ENCODE measurements at places on chromosomes 2 and 18.

GRCh38 chr2:233436191-233436581, 81.9 kb downstream of the DGKD start:
- no peak for DNase-seq

GRCh38 chr2:210623506-210623905, 67.1 kb downstream of the CPS1 start:
- no peak for DNase-seq

DNA sequence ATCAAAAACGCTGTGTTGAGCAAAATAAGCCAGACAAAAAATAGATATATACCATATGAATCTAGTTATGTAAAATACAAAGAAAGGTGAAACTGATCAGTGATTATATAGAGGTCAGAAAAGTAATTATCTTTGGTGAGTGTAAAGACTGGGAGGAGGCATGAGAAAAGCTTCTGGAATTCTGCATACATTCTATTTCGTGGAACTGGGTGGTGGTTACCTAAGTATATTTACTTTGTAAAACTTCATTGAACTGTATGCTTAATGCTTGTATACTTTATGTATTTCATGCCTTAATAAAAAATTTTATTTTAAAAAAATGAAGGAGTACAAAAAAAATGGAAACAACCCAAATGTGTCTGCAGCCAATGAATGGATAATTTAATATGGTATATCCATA, 153.1 kb upstream of the ALPP start:
- DNase-seq, result no peak

GRCh38 chr2:233247744-233248143, 3.7 kb upstream of the ATG16L1 start:
- DNase-seq, result no peak

GRCh38 chr2:180128861-180129260, 121.8 kb upstream of the CWC22 start:
- DNase-seq, result no peak

- DNase-seq, result peak; percentile 84
Observed at GRCh38 chr18:10242936-10243680, 211.3 kb upstream of the APCDD1 start.

- DNase-seq, result no peak
Observed at GRCh38 chr2:113135317-113135716, 7.9 kb downstream of the IL1RN start.

Measured in COR-L47 (cell line).